NCI-H2081 treated with DMSO at 0.1 percent for 48 hours (cell line): ENCODE measurements at places on chromosomes 12 and 14.

- no peak for DNase-seq
These were observed 140.1 kb downstream of the C12orf75 start for GRCh38 chr12:105470601-105471000.

DNA sequence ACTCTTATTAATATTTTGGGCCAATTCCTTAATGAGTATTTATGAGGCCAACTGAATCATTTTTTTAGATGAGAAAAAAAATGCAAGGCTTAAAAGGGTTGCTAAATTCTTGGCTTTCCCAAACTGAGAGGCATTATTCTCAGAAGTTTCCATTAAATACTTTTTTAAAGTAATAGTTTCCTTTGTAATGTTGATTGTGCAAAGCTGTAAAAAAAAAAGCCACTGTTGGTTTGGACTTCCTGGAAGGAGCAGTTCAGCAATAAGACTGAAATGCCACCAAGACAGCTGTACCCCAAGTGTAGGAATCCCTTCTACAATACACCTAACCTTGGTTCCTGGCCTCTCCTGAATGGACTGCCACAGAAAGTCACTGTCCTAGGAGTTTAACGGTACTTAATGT, 231.3 kb downstream of the MON2 start:
- DNase-seq = no peak

GRCh38 chr14:74637178-74637550, 25.1 kb upstream of the LTBP2 start:
- DNase-seq = no peak

DNA sequence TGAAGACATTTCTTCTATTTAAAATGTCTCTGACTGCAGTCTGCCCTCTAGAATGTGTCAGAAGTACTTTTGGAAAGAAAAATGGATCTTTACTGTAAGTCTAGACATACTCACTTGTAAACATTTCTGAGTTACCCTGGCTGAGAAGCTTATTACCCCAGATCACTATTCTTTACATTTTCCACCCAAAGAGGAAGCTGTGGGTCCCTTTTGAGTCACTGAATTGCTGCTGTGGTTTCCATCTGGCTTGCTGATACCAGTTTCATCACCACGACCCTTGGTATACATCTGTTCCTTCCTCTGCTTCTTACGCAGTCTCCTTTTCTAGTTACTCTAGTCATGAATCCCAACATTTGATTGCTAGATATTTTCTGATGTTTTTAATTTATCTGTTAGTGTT, 20.2 kb upstream of the CLEC4D start:
- DNase-seq = no peak

DNA sequence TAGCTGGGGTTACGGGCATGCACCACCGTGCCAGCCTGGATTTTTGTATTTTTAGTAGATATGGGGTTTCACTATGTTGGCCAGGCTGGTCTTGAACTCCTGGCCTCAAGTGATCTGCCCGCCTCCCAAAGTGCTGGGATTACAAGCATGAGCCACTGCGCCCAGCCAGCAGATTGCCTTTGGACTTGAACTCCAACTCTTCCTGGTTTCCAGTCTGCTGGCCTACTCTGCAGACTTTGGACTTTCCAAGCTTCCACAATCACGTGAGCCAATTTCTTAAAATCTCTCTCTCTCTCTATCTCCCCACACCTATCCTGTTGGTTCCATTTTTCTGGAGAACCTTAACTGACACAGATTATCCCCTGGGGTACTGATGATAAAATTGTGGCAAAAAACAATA, 55.0 kb downstream of the EMP1 start:
- DNase-seq = no peak

- no peak for DNase-seq
These were observed 68.5 kb upstream of the RIC8B start for GRCh38 chr12:106705971-106706370.

- no peak for DNase-seq
These were observed 452.8 kb downstream of the AACS start for GRCh38 chr12:125518074-125518473.

GRCh38 chr14:75452900-75453816, 25.3 kb downstream of the JDP2 start:
- DNase-seq = no peak

DNA sequence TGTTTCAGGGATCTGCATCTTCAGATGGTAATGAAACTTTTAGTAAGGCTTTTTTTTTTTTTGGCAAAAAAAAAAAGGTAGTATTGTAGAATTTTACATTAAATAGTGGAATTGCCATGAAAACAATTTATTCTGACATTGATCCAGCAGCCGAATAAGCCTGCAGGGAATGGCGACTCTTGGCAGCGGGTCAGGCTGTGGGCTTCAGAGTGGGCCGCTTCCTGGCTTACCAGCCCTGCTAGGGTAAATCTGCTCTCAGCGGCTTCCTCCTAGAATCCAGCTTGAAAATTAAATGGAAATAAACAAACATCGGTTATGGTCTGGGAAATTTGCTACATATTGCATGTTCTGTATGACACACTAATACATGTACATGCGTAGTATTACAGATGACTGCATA, 34.8 kb downstream of the SFSWAP start:
- no peak for DNase-seq

DNA sequence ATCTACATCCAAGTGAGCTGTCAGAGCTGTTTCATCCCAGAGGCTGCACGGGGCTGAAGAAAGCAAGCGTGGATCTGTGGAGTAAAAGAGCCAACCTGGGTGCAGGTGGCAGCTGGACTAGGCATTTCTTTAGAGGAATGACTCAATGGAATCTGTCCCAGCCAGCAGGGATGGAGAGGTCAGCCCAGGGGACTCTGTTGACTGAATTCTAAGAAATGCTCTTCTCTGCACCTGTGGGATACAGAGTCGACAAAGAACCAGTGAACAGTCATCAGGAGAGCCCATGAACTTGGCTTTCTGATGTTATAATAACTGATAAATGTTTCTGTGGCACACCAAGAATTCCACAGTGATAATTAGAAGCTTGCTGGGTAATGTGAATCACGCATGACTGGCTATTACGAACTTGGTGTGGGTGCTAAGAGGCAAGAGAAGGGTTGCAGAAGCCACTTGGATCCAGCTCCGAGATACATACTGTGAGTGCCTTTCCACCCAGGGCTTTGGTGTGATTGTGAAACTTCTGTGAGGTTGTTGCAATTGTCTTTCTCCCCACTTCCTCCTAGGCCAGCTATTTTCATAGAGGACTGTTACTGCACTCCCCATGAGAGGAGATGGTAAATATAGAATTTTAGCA, 16.2 kb downstream of the PYGL start:
- no peak for DNase-seq

- DNase-seq = no peak
These were observed 70.2 kb downstream of the TUNAR start for GRCh38 chr14:95946867-95947266.
